ENCODE measurements at places on chromosomes 1 and 21. TPM values are rescaled to one million over a fixed set of nuclear protein-coding genes. Genes with fewer than 3 reads are reported as not detected.

DNA sequence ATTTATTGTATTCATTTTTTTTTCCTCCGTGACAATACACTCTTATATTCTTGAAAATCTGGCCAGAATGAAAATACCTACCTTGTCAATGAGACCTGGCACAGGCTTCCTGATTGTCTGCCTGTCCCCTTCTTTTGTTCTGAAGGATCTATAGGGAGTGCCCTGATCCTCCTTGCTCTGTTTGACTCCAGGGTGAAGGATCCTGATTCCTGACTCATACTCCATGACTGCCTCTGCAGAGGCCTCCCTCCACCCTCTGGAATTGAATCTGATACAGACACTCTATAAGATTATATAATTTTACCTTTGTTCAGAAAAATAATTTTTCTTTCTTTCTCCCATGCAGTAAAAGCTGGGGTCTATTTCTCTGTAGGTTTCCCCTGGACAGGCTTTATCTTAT, 116.2 kb downstream of the HMCN1 start:
- H3K4me3 ChIP-seq, result no peak overlapping the region
- H3K27ac ChIP-seq, result no peak overlapping the region
- no peak for DNase-seq
- H3K36me3 ChIP-seq, result no peaks in the 10 kb centered on the region

- DNase-seq, result no peak
- no peaks in the 10 kb centered on the region for H3K36me3 ChIP-seq
- H3K4me1 ChIP-seq, result no peaks in the 10 kb centered on the region
- H3K27me3 ChIP-seq, result peaks cover 5% of the 10 kb centered on the region
- no peak overlapping the region for H3K4me3 ChIP-seq
These were observed 18.6 kb downstream of the ZBTB8A start for GRCh38 chr1:32557812-32558211.

DNA sequence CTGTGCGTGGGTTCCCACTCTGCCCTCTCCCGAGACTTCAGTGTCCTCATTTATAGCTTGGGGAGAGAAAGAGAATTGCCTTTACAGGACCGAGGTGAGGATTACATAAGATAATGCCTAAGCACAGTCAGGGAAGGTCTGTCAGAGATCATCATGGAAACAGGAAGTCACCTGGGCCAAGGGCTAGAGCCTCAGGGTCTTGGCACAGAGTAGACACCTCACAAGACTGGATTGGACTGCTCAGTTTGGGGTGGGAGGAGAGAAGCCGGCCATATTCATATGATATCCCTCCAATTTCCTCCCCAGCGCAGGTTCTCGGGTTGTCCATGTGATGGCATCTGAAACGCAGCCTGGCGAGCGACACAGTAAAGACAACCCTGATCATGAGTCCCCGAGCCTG, 3.8 kb downstream of the CNR2 start:
- DNase-seq, result no peak
- peaks cover 58% of the 10 kb centered on the region for H3K4me1 ChIP-seq
- no peaks in the 10 kb centered on the region for H3K36me3 ChIP-seq
- peaks cover 16% of the 10 kb centered on the region for H3K27me3 ChIP-seq

DNA sequence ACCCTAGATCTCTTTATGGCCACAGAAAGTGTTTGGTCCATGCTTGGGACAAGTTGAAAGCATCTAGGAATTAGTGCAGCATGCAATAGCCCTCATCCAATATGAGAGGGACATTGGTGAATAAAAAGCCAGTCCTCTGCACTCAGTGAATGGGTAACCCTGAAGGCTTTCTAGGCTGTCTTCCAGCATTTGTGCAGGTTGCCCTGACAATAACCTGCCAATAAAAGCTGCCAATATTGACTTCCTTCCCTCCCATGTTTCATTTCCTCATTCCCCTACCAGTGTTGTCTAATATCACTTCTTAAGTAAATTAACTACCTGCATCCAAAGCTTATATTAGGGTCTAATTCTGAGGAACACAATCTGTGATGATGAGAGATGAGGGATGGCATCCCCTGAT, 563.6 kb upstream of the NEGR1 start:
- no peak overlapping the region for H3K4me3 ChIP-seq
- no peaks in the 10 kb centered on the region for H3K4me1 ChIP-seq
- H3K36me3 ChIP-seq, result no peaks in the 10 kb centered on the region
- no peak for DNase-seq

DEPDC1 gene
- total RNA-seq, result 28.2 TPM

RAD54L gene
- total RNA-seq, result 46.7 TPM

DNA sequence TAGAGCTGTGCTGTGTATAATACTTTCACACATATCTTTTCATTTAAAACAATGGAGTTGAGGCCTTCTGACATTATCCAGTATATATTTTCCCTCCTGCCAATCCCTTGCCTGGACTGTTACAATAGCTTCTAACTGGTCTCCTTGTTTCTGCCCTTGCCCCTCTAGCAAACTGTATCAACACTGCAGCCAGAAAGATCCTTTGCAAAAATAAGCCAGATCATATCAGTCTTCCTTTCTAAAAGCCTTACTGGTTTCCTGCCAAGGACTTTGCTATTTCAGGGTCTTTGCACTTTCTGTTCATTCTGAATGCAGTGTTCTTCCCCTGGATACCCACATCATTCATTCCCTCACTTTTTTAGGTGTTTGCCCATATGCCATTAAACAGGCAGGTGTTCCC, 370.1 kb downstream of the PTBP2 start:
- H3K4me1 ChIP-seq, result no peaks in the 10 kb centered on the region
- H3K36me3 ChIP-seq, result peaks cover 2% of the 10 kb centered on the region
- no peaks in the 10 kb centered on the region for H3K27me3 ChIP-seq
- H3K27ac ChIP-seq, result no peak overlapping the region

GRCh38 chr21:32320726-32321125, 22.1 kb downstream of the MRAP start:
- H3K4me1 ChIP-seq, result no peaks in the 10 kb centered on the region
- DNase-seq, result no peak
- H3K36me3 ChIP-seq, result peaks cover 40% of the 10 kb centered on the region
- H3K27me3 ChIP-seq, result no peaks in the 10 kb centered on the region
- no peak overlapping the region for H3K27ac ChIP-seq

TNN gene
- not detected for total RNA-seq

- H3K4me3 ChIP-seq, result no peak overlapping the region
- DNase-seq, result no peak
- H3K27me3 ChIP-seq, result peaks cover 5% of the 10 kb centered on the region
- H3K4me1 ChIP-seq, result no peaks in the 10 kb centered on the region
- no peak overlapping the region for H3K27ac ChIP-seq
These were observed 25.7 kb upstream of the PEX10 start for GRCh38 chr1:2438038-2438437.

KLF17 gene
- total RNA-seq, result not detected

Data from activated CD4-positive, alpha-beta T cell treated with anti-CD3 and anti-CD28 coated beads, Interleukin-2, amount 10 ng/mL, durations not matched to agents 7 days and 5 days (primary cell).